Activated CD8-positive, alpha-beta memory T cell treated with anti-CD3 and anti-CD28 coated beads for 48 hours (primary cell): ENCODE measurements at places on chromosomes 2 and 18.

GRCh38 chr2:123514613-123515207 is 510.4 kb upstream of the CNTNAP5 start:
- DNase-seq: no peak

- DNase-seq: no peak
Observed at GRCh38 chr2:210288408-210288807, 26.6 kb downstream of the MYL1 start.

DNA sequence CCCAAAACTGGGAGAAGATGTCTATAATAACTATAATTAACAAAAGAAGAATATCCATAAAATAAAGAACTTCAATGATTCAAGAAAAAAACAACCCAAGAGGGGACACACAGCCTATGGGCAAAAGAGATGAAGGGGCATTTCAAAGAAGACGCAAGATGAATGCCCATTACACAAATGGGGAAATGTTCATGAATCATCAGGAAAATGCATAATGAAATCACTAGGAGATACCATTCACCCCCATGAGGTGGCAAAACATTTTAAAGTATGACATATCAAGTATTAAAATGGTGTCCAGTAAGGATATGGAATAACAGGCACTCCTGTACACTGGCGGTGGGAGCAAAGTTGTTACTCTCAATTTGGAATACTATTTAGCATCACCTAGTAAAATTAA is 183.3 kb downstream of the TXNL1 start:
- DNase-seq: no peak

- no peak for DNase-seq
Observed at GRCh38 chr2:144943986-144944385, 424.1 kb upstream of the ZEB2 start.
